HTR-8/SVneo (cell line): ENCODE measurements at places on chromosomes 7 and 10.

- no peak for DNase-seq
Measured at GRCh38 chr7:125927556-125927955, 997.9 kb upstream of the POT1 start.

GRCh38 chr10:67669978-67670377 lies 26.0 kb downstream of the CTNNA3 start:
- no peak for DNase-seq

GRCh38 chr7:102050864-102051460 lies 233.5 kb downstream of the CUX1 start:
- DNase-seq = no peak

- DNase-seq = no peak
Measured at GRCh38 chr10:86958116-86958900, at the start of gene SNCG. TSS of gene SNCG (plus strand) at chr10:86958599. CDS start at chr10:86958698, 99 bp downstream.

DNA sequence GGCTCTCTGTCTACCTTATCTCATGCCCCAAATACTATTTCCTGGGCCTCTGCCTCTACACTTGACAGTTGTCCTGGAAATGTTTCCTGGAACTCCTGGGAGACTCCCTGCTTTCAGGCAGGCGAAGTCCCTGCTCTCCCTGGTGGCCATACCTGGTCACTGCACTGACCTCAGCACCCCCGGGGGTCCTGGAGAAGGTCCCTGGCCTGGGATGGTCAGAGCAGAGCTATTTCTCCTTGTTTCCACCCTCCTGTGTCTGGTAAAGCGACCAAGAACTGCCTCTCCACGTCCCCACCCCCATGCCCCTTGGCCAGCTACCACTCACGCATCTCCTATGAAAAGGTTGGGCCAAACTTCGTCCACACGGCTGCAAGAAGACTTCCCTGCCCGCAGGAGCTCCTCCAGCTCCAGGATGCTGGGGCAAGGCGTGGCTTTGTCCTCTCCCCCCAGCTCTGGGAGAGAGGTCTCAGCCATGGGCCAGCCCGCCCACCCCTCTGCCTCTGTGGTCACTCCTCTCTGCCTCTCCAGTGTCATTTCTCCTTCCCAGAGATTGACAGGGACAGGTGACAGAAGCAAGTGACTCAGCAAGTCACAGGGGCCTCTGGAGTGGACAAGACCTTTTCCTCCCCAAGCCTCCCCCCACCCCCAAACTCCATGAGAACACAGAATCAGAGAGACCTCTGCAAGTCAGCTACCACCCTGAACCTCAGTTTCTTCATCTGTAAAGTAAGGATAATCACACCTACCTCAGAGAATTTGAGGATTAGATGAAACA lies 2.6 kb upstream of the SAMD8 start:
- DNase-seq = peak; percentile 69

DNA sequence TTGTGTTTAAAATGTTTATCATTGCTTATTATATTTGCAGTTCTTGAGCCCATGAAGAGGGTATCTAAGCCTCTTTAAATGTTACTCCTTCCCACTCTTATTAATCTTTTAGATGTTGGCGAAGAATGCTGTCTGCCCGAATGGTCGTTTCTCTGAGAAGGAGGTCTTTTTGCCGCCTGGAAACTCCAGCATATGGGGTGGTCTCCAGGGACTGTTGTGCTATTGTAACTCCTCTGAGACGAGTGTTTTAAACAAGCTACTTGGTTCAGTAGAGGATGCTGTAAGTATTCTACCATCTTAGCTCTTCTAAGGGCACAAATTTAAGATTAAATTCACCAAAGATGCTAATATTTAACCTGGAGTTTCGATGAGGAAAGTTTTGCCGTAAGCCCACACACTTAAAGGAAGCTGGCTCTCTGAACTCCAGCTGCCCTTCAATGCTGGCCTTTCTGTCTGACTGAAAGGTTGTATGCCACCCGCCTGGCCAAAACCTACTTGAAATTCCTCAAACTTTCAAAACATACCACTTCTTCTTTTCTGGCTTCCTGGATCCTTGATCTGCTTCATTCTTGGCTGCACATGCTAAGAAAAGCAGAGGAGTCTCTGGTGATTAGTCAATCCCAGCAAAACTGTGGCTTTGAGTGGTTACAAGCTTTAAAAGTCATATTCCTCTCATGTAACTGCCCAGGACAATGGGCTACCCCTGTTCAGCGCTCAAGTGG lies 74.7 kb downstream of the ABCA13 start:
- no peak for DNase-seq

GRCh38 chr10:62912086-62912485 lies 95.9 kb upstream of the EGR2 start:
- no peak for DNase-seq

DNA sequence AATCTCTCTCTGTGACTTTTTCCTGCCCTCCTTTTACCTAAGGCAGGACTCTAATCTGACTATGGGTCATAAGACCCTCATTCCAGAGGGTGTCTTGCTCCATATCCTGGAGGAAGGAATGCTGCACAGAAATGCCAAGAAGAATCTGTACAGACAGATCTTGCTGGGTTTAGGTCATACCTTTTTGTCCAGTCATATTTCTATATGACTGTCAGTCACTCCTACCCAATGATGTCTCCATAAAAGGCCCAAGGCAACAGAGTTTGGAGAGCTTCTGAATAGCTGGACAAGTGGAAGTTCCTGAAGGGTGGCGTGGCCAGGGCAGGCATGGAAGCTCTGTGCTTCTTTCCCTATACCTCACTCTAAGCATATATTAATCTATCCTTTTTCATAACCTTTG lies 47.5 kb downstream of the FEZF1 start:
- DNase-seq = no peak

GRCh38 chr7:111914291-111914690 lies 291.9 kb downstream of the DOCK4 start:
- DNase-seq = no peak

DNA sequence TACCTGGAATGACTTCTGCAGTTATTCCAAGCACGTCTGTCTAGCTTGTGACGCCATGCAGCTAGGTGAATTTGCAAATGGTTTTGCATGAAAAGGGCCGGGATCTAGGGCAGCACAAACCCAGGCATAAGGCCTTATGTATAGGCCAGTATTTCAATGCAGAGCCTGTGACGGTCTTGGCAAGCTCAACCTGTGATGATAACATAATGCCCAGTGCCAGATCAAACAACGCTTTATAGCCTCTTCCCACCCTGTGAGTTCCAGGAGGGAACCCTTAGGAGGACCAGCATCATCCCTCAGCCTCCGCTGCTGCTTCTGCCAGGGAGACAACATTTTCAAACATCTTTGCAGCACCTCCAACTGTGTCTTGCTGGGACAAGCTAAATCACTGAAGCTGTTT lies 390.7 kb downstream of the INHBA start:
- no peak for DNase-seq

DNA sequence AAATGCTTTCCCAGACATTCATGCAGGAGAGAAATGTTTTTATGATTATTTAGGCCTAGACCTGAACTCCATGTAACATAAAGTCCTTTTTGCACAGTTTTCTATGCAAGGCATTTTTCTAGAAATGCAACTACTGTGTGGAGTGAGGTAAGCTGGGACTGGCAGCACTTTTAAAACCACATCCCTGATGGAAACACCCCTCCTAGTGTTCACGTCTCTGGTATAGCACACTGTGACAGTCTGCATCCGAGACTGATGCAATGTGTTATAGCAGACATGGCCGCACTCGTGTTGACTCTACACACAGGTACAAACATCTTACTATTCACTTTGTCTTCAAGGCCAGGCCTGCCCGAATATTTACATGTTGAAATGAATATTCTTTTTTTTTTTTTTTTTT lies 19.3 kb upstream of the ERCC6 start:
- no peak for DNase-seq

DNA sequence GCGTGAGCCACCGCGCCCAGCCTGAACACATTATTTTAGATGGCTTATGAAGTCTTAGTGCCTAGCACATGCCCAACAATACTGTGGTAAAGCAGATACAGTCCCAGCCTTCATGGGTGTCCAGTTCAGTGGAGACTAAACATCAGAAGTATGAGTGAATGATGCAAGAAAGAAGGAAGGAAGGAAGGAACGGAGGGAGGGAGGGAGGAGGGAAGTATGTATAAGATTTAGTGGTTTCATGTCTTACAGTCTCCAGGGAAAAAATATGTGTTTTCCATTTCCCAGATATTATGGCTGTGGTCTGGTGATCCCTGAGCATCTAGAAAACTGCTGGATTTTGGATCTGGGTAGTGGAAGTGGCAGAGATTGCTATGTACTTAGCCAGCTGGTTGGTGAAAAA lies 2.9 kb downstream of the AS3MT start:
- no peak for DNase-seq

DNA sequence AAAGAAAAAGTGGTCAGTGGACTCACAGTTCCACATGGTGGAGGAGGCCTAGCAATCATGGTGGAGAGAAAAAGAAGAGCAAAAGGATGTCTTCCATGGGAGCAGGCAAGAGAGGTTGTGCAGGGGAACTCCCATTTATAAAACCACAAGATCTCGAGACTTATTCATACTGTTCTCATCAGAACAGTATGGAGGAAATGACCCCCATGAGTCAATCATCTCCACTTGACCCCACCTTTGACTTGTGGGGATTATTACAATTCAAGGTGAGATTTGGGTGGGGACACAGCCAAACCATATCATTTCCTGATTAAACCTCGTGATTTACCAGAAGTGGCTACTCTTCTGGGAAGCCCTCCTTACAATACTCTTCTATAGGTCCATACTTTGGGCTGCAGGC lies 160.1 kb downstream of the SORCS1 start:
- DNase-seq = no peak

DNA sequence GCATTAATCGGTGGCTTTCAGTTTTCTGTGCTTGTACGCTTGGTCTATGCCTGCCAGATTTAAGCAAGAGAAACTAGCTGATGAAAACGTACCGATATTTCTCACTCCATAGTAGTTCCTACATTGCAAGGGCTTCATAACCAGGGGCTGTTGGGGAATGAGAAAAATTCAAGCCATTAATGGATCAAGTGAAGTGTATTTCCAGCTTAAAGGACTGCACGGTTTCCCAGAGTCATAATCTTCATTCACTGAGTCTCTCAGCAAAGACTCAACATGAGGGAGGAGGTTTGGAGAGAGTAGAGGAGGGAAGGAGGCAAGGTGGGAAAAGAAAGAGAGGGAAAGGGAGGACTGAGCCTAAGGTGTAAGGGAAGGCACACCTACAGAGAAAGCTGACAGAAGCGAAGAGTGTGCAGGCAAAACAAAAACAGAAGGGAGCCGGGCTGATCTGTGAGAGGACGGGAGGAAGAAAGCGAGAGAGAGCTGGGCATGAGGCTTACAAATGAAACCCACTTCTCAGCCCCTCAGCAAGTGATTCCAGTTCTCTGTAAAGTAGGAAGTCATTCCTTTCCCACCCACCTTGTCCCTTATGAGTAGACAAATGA lies 625 bp downstream of the GIMAP2 start:
- no peak for DNase-seq

DNA sequence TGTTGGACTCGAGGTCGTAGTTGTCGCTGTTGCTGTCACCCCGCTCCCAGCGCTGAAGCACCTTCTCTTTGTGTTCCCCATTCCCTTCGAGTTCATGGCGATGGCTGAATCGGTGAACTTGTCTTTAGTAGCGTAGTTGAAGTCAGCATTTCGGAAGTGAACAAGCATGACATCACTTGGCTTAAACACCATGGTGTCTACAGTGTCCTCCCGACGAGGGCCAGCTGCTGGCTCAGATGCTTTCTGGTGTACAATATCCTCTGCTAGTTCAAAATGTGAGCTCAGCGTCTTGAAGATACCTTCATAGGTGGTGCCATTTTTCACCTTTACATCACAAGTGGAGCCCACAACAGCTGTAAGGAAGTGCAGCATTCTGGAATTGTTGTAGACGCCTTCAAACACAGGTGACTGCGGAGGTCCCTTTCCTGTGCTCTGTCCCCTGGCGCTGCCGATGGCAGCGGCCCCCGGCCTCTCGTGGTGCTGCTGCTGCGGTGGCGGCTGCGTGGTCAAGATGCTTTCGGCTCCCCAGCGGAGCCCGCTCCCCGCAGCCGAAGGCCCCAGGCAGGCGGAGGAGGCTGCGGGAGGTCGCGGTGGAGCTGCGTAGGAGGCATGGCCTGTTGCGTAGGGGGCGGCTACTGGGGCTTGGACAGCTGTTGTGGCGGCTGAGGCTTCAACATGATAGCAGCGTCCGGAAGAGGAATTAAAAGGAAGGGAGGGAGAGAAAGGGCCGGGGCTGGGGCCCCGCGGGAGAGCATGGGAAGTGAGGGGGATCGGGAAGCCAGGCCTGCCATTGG lies 59.3 kb downstream of the ANKMY2 start:
- no peak for DNase-seq

- DNase-seq = no peak
Measured at GRCh38 chr10:77560052-77560451, 77.6 kb downstream of the KCNMA1 start.

- no peak for DNase-seq
Measured at GRCh38 chr10:132113766-132114365, 48.1 kb downstream of the JAKMIP3 start.

- no peak for DNase-seq
Measured at GRCh38 chr7:140230516-140230860, 53.7 kb upstream of the KDM7A start.

GRCh38 chr7:149817301-149817771 lies 20.8 kb upstream of the ZNF862 start:
- DNase-seq = no peak

DNA sequence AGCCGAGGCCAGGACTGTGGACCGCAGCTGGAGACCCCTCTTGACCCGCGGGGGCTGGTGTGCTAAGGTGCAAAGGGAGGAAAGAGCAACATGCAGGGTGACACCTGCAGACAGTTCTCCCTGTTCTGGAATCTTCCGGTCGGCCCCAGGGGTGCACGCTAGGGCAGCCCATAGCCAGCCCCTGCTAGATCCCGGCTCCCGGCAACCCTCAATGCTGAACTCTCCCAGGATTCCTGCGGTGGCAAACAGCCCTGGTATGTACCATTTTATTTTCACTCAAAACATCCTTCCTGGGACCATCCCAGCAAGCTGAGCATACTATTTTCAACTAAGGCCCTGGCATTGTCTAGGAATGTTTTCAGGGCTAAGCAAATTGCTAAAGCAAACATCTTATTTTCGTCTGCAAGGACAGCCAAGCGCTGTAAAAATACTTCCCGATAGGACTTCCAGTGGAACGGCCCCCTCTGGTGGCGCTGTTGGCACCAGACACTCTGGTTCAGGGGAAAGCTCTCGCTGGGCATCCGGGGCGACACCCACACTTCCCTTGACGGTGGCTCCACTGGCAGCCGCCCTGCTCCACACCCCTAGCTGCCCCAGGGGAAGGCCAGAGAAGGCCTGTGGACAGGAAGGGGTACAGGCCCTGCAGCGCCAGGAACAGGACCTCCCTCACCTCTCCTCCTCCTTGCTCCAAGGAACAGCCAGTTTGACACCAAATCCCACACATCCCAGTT lies 99.4 kb downstream of the CTBP2 start:
- DNase-seq = peak; percentile 61

DNA sequence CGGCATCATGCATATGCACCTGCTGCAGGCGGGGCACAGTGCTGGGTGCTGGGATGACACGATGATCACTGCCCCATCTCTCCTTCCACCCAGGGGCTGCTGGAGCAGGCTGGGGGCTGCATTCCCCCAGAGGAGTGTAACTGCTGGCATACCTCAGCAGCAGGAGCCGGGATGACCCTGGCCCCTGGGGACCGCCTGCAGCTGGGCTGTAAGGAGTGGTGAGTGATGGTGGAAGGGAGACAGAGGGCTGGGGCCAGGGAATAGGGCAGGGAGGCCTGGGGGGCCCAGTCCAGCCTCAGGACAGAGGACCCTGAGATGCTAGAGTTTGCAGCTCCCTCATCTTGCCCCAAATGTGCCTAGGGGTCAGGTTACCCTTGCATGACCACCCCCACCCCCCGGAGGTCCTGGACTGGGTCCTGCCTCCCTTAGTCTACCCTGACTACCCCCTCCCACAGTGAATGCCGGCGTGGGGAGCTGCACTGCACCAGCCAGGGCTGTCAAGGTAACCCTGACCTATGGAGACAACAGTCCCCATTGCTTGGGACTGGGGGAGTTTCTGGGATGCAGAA lies 14.5 kb upstream of the ZNF862 start:
- no peak for DNase-seq

- DNase-seq = no peak
Measured at GRCh38 chr7:95517870-95518269, 32.1 kb downstream of the ASB4 start.
